ENCODE measurements at places on chromosomes 7 and 10.

DNA sequence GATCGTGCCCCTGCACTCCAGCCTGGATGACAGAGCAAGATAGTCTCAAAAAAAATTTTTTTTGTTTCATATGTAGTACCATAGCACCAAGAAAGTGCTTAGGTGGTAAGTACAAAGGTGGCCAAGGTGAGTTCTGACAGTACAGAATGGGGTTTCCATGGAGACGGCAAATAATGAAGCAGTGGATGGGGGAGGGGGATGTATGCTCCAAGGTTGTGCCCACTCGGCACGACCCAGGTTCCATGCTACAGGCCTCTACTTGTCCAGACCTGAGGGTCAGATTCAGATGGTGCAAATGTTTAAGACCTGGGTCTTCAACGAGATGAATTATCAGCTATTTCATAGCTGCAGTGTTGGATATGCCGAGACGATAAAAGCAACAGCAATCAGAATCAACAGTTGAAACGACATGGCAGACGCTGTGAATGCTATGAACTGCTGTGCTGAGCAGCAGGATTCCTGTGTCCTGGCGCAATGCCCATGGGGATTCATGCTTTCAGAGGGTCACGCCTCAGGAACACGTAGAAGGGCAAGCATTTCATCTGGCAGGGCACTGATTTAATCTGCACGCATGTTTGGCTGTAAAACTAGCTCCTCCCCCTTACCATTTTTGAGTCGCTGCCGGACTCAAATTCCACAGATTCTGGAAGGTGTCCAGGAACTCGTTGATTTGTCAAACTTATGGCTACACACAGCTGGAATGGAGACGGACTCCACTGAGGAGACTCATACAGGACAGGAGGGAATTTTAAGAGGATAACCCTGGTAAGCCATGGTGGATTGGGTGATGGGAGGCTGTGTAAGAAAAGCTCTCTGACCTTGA, 256.5 kb downstream of the FRMD4A start:
- H3K36me3 ChIP-seq = no peaks in the 10 kb centered on the region
- peaks cover 14% of the 10 kb centered on the region for H3K4me1 ChIP-seq
- H3K27ac ChIP-seq = peak overlapping the region; percentile 1
- peak overlapping the region; percentile 6 for H3K4me3 ChIP-seq
- no peaks in the 10 kb centered on the region for H3K27me3 ChIP-seq

- no peak for DNase-seq
- no peaks in the 10 kb centered on the region for H3K36me3 ChIP-seq
- H3K27me3 ChIP-seq = no peaks in the 10 kb centered on the region
- no peak overlapping the region for H3K4me3 ChIP-seq
- H3K27ac ChIP-seq = no peak overlapping the region
These were observed 13.4 kb downstream of the SLC13A4 start for GRCh38 chr7:135714534-135715009.

- no peak overlapping the region for H3K27ac ChIP-seq
- no peaks in the 10 kb centered on the region for H3K27me3 ChIP-seq
- H3K4me1 ChIP-seq = no peaks in the 10 kb centered on the region
- peaks cover 5% of the 10 kb centered on the region for H3K36me3 ChIP-seq
- DNase-seq = no peak
These were observed 42.8 kb upstream of the DNAAF5 start for GRCh38 chr7:683526-684205.

- peaks cover 23% of the 10 kb centered on the region for H3K27me3 ChIP-seq
- H3K27ac ChIP-seq = no peak overlapping the region
- H3K4me3 ChIP-seq = no peak overlapping the region
- DNase-seq = no peak
These were observed 1.9 kb upstream of the UNC5B start for GRCh38 chr10:71210542-71210871.

DNA sequence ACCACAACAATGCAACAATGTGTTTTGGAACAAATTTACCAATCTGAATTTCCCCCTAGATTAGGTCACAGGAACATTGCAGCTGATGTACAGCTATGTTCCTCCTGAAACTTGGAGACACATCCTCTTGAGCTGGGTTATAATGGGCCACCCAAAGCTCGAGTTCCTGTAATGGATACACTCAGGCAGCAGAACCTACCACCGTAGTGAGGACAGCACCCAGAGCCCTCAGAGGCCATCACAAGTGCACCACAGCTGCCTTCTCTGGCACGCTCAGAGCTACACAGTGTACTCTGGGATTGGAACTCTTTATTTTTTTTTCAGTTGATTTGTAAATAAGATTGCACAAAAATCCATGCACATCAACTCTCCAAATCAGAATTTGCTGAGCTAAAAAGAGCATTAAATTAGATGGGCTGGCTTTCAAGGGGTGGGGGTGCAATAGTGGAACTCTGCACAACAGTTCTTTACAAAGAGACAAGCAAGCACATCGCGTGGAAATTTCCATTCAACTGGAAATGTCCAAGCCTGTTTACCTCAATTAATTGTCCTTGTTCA, 56.7 kb downstream of the EGFR start:
- no peak overlapping the region for H3K4me3 ChIP-seq
- peaks cover 59% of the 10 kb centered on the region for H3K4me1 ChIP-seq
- peak overlapping the region; percentile 77 for H3K27ac ChIP-seq
- H3K27me3 ChIP-seq = no peaks in the 10 kb centered on the region
- no peak for DNase-seq

GRCh38 chr7:19069842-19070241, 47.6 kb downstream of the TWIST1 start:
- no peak overlapping the region for H3K27ac ChIP-seq
- H3K27me3 ChIP-seq = no peaks in the 10 kb centered on the region
- H3K36me3 ChIP-seq = no peaks in the 10 kb centered on the region
- H3K4me3 ChIP-seq = no peak overlapping the region
- no peaks in the 10 kb centered on the region for H3K4me1 ChIP-seq
- DNase-seq = no peak

GRCh38 chr7:155930061-155930460, 117.8 kb upstream of the SHH start:
- no peaks in the 10 kb centered on the region for H3K4me1 ChIP-seq
- no peaks in the 10 kb centered on the region for H3K27me3 ChIP-seq
- H3K4me3 ChIP-seq = no peak overlapping the region
- no peaks in the 10 kb centered on the region for H3K36me3 ChIP-seq
- no peak for DNase-seq
- no peak overlapping the region for H3K27ac ChIP-seq

- H3K27ac ChIP-seq = peak overlapping the region; percentile 85
- no peak overlapping the region for H3K4me3 ChIP-seq
- peaks cover 59% of the 10 kb centered on the region for H3K4me1 ChIP-seq
- H3K27me3 ChIP-seq = no peaks in the 10 kb centered on the region
- no peak for DNase-seq
These were observed 191.2 kb downstream of the PLXDC2 start for GRCh38 chr10:20007426-20007825.

GRCh38 chr10:14782691-14783363, 8.1 kb upstream of the FAM107B start:
- H3K4me1 ChIP-seq = peaks cover 16% of the 10 kb centered on the region
- DNase-seq = no peak
- no peaks in the 10 kb centered on the region for H3K36me3 ChIP-seq
- H3K4me3 ChIP-seq = no peak overlapping the region

- H3K27ac ChIP-seq = peak overlapping the region; percentile 51
- no peak overlapping the region for H3K4me3 ChIP-seq
- DNase-seq = no peak
- H3K36me3 ChIP-seq = no peaks in the 10 kb centered on the region
- H3K4me1 ChIP-seq = peaks cover 32% of the 10 kb centered on the region
These were observed 33.4 kb downstream of the CCDC6 start for GRCh38 chr10:59872892-59873463.

GRCh38 chr7:30366606-30367005, 82.2 kb downstream of the ZNRF2 start:
- DNase-seq = no peak
- no peaks in the 10 kb centered on the region for H3K27me3 ChIP-seq
- H3K4me3 ChIP-seq = no peak overlapping the region
- H3K27ac ChIP-seq = no peak overlapping the region
- H3K36me3 ChIP-seq = peaks cover 4% of the 10 kb centered on the region

DNA sequence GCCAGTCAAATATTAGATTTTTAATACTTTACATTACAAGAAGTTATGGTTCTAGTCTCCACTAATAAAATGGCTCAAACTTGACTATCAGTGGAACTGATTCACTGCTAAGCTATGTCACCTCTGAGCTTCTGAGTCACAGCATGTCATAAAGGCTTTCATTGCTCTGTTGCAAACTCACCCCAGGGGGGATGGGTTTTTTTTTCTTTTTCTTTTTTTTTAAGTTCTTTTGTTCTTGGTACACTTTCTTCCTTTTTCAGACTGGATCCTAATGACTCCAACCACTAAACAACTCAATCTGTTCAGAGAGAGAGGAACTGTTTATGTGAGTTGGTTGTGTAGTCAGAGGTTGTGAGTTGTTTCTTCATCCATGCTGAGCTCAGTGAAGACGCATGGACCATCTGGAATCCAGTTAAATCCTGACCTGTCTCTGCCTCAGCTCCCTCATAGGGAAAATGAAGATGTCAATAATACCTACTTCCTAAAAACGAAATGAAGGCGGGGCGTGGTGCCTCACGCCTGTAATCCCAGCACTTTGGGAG, 11.0 kb downstream of the MYOF start:
- no peak overlapping the region for H3K4me3 ChIP-seq
- peak overlapping the region; percentile 56 for H3K27ac ChIP-seq
- H3K4me1 ChIP-seq = peaks cover 77% of the 10 kb centered on the region
- no peaks in the 10 kb centered on the region for H3K27me3 ChIP-seq

DNA sequence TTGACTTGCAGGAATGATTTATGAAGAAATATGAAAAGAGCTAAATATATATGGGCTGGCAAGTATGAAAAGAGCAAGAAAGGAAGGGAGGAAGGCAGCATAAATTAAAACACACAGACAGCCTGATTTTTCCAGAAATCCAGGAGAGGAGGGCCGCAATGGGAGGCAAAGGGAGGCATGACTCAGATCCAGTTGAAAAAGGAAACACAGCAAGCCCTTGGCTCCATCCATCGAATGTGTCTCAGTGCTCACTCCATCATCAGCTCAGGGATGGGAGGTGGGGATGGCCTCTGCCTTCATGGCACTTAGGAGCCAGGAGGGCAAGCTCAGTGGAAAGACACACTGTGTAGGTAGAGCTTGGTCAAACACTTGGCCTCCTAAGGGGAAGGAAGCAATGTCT, 75.7 kb upstream of the PDZD8 start:
- H3K4me1 ChIP-seq = no peaks in the 10 kb centered on the region
- no peaks in the 10 kb centered on the region for H3K36me3 ChIP-seq
- no peak for DNase-seq
- no peak overlapping the region for H3K4me3 ChIP-seq
- no peaks in the 10 kb centered on the region for H3K27me3 ChIP-seq

- no peak overlapping the region for H3K27ac ChIP-seq
- H3K27me3 ChIP-seq = no peaks in the 10 kb centered on the region
- DNase-seq = no peak
- H3K4me1 ChIP-seq = no peaks in the 10 kb centered on the region
These were observed 69.6 kb downstream of the SHOC2 start for GRCh38 chr10:110989016-110989415.

GRCh38 chr7:34011696-34012095, 106.4 kb downstream of the BMPER start:
- no peak overlapping the region for H3K27ac ChIP-seq
- H3K4me1 ChIP-seq = no peaks in the 10 kb centered on the region
- H3K4me3 ChIP-seq = no peak overlapping the region
- H3K27me3 ChIP-seq = no peaks in the 10 kb centered on the region

GRCh38 chr10:93867525-93867924, 26.3 kb upstream of the SLC35G1 start:
- H3K4me1 ChIP-seq = no peaks in the 10 kb centered on the region
- H3K27me3 ChIP-seq = no peaks in the 10 kb centered on the region
- no peak overlapping the region for H3K27ac ChIP-seq
- DNase-seq = no peak
- H3K4me3 ChIP-seq = no peak overlapping the region

- no peaks in the 10 kb centered on the region for H3K27me3 ChIP-seq
- no peaks in the 10 kb centered on the region for H3K4me1 ChIP-seq
- H3K36me3 ChIP-seq = no peaks in the 10 kb centered on the region
- H3K4me3 ChIP-seq = no peak overlapping the region
These were observed 13.4 kb upstream of the GLI3 start for GRCh38 chr7:42250411-42250810.

DNA sequence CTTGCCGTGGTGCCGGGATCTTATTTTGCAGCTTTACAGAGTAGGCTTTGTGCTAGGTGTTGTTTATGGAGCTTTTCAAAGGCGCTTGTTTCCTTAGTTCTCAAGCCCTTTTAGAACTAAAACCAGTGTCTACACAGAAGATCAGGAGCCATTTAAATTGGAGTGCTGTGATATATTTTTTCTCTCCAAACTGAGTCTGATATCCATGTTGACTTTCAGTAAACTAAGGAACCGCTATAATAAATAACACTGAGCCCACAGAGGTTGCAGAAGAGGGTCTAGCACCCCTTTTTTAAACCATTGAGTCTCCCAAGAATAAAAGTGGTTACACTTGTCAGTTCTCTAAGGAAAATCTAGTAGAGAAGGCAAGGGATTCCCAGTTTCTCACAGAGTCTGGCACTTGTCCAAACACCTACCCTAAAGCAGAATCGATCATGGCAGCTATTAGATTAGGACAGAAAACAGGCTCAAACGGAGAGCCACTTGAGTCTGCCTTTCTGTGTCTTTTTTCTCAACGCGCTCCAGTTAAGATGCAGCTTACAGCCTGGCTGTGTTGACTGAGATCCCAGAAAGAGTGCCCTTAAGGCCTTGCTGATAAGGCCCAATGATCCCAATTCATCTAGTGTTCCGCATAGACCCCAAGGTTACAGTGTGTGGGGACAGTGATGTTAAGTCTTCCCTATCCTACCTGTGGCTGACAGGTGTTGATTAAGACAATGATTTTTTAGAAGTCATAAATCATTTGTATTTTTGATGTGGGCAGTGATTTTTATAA, 804 bp downstream of the TMEM106B start:
- DNase-seq = no peak
- H3K4me1 ChIP-seq = peaks cover 13% of the 10 kb centered on the region
- H3K4me3 ChIP-seq = peak overlapping the region; percentile 83
- peak overlapping the region; percentile 96 for H3K27ac ChIP-seq
- no peaks in the 10 kb centered on the region for H3K27me3 ChIP-seq

DNA sequence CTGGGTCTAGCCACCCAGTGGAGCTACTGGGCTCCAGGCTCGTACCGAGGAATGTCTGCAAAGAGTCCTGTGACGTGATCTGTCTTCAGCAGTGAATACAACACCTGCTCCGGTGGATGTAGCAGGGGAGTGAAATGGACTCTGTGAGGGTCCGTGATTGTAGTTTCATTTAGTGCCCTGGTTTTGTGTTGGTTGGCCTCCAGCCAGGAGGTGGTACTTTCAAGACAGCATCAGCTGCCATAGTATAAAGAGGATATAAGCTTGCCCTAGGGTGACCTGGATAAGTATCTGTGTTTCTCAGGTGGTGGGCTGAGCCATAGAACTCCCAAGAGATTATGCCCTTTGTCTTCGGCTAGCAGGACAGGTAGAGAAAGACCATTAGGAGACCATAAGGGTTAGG, 24.6 kb upstream of the WNT2 start:
- H3K36me3 ChIP-seq = no peaks in the 10 kb centered on the region
- no peaks in the 10 kb centered on the region for H3K27me3 ChIP-seq
- DNase-seq = no peak
- no peak overlapping the region for H3K4me3 ChIP-seq

Data from lower lobe of right lung (tissue), 2 donors.